ENCODE measurements at places on chromosomes 2 and 18. TPM values are rescaled to one million over a fixed set of nuclear protein-coding genes. Genes with fewer than 3 reads are reported as not detected.
A peak's percentile ranks its signal among the peaks of the same experiment; 100 is the strongest.

- DNase-seq, result no peak
These were observed 33.7 kb downstream of the SLC9A4 start for GRCh38 chr2:102506743-102507142.

DNA sequence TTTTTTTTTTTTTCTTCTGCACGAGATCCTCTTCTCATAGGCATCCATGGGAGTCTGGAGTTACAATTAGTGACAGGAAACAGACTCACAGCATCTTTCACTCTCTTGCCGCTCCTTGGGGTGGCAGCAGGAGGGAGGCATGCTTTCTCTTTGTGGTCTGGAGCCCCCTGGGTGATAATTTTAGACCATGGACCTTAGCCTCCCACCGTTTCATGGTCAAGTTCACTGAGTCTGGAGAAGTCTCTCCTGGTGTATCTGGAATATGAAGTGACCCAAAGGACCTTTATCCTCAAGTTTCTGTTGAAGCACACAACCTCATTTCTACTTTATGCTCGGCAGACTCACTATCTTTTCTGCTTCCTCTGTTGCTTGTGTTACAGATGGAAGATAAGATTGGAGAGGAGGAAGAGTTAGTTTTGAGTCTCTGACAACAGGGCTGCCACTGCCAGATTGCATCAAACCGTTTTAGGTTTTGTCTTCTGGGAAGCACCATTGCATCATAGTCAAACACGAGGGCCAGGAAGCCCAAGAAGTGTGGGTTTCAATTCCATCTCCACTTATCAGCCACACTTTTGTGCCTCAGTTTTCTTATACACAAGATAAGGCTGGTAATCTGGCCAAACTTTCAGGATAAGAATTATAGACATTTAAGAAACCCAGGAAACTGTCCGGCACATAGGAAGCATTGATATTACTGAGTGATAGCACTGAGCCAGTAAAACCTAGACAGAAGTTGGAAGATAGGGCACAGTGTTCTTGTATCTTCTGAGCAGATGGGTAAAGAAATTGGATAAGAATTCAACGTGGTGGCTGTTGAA, 62.3 kb downstream of the ADCYAP1 start:
- no peak for DNase-seq

The CRIM1 gene
- 209 TPM for total RNA-seq

DNA sequence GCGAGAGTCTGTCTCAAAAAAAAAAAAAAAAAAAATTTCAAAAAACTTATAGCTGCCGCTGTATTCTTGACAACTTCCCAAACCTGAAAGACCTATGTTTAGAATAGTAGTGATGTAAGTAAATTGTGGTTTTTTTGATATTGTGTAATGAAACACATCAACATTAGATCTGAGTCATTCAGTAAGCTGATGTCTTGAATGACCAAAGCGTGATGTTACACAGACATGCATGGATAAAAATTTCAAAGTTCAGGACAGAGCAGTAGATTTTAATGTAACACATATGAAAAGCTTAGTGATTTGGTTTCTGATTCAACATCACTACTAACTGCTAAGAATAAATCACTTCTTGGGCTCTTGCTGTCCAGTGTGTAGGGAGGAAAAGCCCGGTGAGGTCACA, 69.3 kb upstream of the MEX3C start:
- DNase-seq, result no peak

The PRSS56 gene
- not detected for total RNA-seq

DNA sequence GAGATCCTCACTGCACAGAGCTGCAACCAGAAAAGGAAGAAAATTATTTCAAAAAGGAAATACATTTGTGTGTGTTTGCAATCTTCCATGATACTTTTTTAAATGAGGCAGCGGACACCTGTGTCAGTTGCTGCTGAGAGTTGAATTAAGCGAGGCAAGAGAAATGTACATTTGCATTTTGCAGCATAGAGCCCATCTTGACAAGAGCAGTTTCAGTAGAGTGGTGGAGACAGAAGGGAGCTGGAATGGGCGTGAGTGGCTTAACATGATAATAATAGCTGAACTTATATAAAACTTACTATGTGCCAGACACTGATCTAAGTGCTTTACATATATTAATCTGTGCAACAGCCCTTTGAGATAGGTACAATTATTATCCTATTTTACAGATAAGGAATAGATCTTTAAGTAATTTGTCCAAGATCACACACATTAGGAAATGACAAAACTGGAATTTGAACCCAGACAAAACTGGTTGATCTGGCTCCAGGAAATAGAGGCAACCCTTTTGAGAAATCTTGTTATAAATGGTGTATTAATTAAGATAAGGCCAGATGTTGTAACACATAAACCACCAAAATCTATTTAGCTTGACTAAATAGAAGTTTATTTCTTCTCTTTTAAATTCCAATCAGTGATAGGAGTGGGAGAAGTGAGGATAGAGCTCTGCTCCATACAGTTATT, 68.7 kb downstream of the SDC1 start:
- no peak for DNase-seq

GRCh38 chr18:25052511-25052921, 299.4 kb downstream of the ZNF521 start:
- no peak for DNase-seq

- no peak for DNase-seq
These were observed 261.2 kb downstream of the STK39 start for GRCh38 chr2:167986223-167986622.

The RANBP2 gene
- 86.9 TPM for total RNA-seq

GRCh38 chr2:20551260-20551944, 99.5 kb downstream of the HS1BP3 start:
- DNase-seq, result no peak

DNA sequence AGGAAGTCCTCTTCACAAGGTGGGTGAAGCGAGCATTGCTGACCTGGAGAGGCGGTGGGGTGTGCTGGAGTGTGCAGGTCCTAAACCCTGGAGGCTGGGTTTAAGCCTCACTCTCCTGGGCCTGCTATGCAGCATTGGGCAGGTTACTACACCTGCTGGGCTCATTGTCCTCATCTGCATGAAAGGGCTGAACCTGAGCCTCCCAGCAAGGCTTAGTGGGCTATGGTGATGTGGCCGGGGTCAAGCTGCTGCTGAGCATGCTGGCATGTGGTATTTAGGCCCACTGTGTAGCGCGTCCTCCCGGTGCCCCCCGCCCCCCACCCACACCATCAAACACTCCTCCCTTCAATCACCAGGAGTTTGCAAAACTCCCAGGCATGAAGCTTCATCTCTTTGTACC, 37.3 kb downstream of the INHBB start:
- DNase-seq, result no peak

DNA sequence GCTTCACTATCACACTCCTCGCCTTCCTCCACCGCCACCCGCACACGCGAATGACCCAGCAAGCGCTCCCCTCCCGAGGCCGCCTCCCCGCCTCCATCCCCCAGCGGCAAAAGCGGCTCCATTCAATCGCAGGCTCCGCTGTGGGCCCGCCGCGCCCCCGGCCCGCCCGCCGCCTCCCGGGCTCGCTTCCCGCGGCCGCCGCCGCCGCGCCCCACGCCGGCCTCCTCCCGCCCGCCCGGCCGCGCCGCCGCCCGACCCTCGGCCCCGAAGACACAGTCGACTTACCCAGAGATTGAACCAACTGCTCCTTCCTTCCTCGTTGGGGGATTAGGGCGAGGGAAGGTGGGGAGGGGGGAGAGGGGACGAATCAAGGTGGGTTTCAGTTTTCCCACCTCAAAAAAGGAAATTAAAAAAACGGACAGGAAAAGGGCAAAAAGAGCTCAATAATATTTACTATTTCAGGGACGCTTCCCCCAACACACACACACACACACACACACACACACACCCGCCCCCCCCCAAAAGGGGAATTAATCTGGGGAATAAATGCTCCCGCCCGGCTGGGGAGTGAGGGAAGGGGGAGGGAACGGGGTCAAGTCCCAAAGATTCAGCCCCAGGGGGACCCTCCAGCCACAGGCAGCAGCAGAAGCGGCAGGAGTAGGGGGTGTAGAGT, 743 bp downstream of the XPO1 start:
- DNase-seq, result peak; percentile 75

DNA sequence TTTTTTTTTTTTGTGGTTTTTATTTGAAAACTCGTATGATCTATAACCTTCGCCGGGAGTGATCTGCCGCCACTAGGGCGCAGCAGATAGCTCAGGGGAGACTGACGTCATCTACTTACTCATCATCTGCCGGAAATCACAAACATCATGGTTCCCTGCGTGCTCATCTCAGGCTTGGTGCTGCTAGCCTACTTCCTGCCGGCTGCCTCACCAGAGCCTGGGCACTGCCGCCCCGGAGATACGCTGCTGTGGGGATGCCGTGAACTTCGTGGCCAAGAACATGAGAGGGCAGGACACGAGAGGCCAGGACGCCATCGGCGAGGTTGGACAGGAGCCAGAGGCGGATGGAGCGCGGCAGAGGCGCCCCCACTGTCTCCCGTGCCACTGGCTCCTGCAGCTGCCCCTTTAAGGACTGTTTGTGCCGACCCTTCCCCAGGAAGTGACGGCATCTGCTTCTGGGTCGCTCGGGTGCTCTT, 68.8 kb downstream of the DOK6 start:
- DNase-seq, result no peak

- no peak for DNase-seq
These were observed 28.1 kb downstream of the MAP4K4 start for GRCh38 chr2:101725515-101726192.

DNA sequence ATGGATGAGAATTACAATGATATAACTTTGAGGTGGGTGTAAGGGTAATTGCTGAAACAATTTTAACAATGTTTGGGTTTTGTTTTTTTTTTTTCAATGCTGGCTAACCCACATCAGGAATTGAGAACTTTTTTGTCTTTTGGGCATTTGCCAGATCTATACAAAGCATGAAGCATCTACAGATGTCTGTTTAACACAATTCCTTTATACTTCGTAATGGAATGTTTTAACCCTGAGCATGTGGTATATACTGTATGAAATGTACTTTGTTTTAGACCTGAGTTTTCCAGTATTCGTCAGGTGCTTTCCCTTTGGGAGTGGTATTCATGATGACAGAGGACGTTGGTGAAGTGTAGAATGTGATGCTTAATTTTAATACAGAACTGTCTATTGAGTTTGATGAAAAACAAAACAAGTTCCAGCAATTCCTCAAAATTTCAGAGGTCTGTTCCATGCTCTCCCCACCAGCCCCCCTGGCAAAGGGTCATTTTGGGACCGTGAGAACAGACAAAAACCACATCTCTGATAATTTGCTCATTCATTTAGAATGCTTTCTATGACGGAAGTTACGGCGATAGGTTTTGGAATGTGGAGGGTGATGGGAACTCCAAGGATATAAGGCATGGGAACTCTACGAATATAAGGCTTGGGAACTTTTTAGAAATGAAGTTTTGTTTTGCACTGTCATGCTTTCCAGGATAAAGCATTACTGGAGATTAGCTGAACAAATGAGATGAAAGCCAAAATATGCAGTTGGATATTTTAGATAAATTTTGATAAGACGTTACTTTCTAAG, 14.1 kb downstream of the LIMS1 start:
- DNase-seq, result no peak

- no peak for DNase-seq
These were observed 3.9 kb downstream of the RND3 start for GRCh38 chr2:150483532-150483931.

The POTEI gene
- total RNA-seq, result 0.27 TPM

GRCh38 chr2:241321886-241322285, 6.2 kb downstream of the SEPTIN2 start:
- DNase-seq, result no peak

DNA sequence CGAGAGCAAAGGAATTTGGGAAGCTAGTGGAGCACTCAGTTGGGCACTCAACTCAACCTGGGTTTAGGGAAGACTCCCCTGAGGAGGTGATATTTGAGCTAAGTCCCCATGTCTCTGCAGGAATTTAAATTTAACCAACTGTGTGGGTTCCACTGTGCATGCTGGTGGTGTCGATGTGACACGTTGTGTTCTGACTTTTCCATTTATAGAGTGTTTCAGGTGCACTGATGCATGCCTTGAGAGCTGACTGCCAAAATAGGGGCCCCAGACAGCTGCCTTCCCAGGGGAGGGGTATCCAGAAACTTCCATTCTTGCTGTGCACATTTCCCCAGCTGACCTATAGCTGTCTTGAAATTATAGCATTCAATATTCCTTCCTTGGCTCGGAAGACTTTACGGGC, 63.7 kb upstream of the BCL2L11 start:
- no peak for DNase-seq

The EPB41L5 gene
- 25.3 TPM for total RNA-seq

The SERPINB4 gene
- total RNA-seq, result not detected

The DIS3L2 gene
- total RNA-seq, result 46.5 TPM

DNA sequence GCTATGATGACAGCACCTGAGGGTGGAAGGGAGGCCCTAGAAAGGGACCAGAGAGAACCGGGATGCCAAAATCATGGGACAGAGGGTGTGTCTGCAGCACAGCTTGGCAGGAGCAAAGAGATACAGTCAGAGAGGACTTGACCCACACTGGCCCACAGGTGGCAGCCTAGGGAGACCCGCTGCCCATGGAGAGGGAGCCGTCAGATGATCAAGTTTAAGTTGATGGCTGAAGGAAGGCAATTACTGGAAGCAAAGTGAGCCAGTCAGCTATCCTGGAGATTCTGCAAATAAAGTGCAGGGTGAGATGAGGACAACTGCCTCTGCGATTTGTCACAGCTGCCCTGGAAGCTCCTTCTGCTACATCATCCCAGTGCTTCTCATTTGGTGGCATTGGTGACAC, 74.0 kb downstream of the CMPK2 start:
- no peak for DNase-seq

- no peak for DNase-seq
These were observed 130.5 kb upstream of the SLC1A4 start for GRCh38 chr2:64858541-64859311.

DNA sequence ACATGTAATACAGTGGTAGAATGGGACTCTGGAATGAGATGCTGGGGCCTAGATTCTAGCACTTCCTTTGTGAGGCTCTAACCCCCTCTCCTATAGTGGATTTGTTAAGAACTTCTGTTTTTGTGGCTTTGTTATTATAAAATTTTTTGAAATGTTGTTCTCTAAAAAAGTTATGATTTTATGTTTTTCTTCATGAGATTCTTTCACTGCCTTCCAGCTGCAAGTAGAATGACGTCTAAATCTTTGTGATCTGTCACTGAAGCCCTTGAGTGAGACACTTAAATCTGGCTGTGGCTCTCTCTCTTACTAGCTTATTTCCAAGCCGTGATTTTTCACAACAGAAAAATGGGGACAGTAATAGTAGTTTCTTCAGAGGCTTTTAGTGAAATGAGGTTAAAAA, 1.6 kb downstream of the CASP8 start:
- DNase-seq, result no peak

- DNase-seq, result no peak
These were observed 31.6 kb upstream of the AFF3 start for GRCh38 chr2:100174026-100174431.

DNA sequence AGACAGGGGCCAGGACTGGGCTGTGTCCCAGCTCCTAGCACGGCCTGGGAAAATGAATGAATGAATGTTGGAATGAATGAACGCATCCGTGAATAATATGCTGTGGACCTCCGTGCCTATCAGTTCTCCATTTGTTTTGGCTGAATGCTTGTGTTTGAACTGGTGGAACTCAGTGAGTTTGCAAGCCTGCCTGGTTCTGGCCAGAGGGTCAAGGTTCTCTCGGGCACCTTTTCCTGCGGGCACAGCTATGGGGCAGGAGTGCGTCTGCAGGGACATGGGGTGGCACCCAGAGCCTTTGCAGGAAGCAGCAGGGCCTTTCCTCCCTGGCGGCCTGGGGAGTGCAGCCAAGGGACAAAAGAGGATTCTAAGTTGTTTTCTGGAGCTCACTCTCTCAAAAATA, 17.6 kb upstream of the PDIA6 start:
- no peak for DNase-seq
